ENCODE measurements at places on chromosomes 11 and 22.

GRCh38 chr11:15629690-15630321 is 515.1 kb downstream of the INSC start:
- no peak for DNase-seq

- DNase-seq: no peak
These were observed 14.5 kb downstream of the GUCD1 start for GRCh38 chr22:24540470-24540869.

DNA sequence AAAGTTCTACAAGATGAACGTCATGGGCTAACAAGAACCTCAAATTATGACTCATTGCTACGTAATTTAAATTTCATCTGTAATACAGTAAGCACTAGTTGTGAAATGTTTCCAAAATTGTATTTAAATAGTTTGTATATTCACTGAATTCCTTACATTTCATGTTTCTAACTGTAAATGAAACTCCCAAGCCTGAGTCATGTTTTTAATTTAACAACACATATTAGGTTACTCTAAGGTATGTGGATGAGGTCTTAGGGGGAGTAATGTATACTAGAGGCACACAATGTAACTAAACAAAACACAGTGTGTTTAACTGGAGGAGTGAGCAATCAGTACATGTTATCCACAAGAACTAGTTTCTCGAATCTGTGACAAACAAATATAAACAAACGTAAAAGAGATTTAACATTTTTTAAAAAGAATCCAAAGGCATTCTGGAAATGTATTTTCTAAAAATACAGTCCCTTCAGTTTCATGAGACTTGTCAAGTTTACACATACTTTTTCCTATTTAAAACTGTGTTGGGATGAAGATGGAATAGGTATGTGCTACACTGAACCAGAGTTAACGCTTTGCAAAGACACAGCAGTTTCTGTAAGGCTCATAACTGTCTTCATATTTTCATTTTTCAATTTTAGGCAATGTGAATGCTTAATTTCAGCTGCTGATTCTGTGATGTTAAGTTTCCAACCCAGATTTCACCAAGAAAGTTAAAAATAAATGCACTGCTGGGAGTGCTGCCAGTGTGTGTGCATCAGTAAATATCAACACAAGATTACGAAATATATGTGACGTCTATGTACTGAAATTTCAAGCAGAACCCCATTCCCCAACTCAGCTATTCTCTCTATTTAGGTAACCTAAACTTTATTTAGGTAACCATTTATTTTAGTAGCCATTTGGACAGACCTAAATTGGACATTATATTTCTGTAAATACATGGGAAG is 52.6 kb downstream of the PITPNB start:
- no peak for DNase-seq

DNA sequence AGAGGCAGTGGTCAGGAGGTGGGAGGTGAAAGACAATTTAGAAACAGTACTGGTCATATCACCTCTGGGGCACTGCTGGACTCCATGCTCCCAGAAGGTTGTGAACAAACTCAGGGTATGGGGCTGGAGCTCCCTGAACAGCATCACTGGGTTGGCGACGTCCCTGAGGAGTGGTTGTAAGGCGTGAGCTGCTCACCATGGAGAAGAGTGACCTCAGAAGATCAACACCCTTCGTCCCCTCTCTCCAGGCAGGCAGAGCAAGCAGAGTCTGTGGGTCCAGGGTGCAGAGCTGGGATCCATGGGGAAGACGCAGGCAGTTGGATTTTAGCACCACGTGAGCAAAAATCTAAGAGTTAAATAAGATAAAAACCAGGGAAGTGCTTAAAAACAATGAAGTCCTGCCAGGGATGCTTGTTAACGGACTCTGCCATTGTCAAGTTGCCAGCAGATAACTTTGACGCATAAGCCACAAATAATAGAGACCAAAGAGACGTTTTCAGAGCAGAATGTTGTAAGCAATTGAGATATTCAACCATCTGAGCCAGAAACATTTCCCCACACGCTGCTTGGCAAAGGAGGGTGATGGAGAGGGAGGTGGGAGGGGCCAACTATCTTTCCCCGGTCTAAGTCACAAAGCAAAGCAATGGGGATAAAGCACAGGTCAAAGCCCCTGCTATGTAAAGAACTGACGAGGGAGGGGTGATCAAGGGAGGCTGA is 13.6 kb downstream of the PNPLA5 start:
- peak; percentile 34 for DNase-seq

GRCh38 chr22:49957826-49958365 is 2.7 kb upstream of the PIM3 start:
- no peak for DNase-seq

- no peak for DNase-seq
These were observed 243.5 kb upstream of the ANO3 start for GRCh38 chr11:26088391-26088790.

GRCh38 chr22:31143038-31143437 is 2.7 kb upstream of the PLA2G3 start:
- DNase-seq: no peak

DNA sequence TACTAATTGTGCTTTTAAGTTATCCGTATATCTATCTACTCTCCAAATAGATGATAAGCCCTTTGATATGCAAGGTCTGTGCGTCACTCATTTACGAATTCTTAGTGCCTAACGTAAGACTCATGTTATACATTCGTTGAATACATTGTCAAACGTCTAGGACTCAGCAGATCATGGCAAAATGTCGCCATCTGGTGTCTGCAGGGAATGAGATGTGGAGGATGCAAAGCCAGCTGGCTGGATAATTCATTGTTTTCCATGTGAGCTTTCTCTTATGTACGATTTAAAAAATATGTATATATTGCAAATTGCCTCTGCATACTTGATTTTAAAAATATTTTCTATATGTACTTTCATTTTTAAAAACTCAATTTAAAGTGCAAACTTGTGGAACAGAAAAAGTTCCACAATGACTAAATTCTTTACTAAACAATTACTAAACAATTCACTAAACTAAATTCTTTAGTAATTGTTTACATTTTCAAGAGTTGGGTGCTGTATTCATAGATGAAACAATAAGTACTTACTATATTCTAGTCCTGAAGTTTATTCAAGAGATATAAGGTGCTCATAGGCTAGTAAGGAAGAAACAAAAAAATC is 33.8 kb downstream of the ZNF202 start:
- no peak for DNase-seq

GRCh38 chr11:88428959-88429358 is 91.4 kb upstream of the CTSC start:
- DNase-seq: no peak

DNA sequence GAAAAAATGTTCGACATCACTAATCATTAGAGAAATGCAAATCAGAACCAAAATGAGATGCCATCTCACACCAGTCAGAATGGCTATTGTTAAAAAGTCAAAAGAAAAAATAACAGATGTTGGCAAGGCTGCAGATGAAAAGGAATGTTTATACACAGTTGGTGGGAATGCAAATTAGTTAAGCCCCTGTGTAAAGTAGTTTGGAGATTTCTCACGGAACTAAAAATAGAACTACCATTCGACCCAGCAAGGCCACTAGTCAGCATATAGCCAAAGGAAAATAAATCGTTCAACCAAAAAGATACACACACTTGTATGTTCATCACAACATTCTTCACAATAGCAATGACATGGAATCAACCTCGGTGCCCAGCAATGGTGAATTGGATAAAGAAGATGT is 503.2 kb downstream of the OPCML start:
- DNase-seq: no peak

DNA sequence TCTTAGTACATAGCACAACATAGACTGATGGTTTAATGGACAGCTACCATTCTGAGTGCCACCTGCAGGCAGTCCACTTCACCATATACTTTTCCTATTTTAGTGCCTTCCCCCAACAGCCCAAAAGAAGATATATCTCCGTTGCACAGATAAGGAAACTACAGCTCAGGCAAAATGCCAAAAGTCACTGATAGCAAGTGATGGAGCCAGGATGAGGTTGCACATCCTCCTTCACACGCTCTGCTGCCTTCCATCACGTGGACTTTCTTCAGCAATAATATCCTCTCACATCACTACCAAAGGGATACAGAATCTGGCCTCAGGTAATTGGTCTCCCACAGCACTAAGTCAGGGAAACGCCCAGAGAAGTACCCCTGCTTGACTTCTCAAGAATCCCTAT is 7.5 kb downstream of the TCF20 start:
- no peak for DNase-seq

DNA sequence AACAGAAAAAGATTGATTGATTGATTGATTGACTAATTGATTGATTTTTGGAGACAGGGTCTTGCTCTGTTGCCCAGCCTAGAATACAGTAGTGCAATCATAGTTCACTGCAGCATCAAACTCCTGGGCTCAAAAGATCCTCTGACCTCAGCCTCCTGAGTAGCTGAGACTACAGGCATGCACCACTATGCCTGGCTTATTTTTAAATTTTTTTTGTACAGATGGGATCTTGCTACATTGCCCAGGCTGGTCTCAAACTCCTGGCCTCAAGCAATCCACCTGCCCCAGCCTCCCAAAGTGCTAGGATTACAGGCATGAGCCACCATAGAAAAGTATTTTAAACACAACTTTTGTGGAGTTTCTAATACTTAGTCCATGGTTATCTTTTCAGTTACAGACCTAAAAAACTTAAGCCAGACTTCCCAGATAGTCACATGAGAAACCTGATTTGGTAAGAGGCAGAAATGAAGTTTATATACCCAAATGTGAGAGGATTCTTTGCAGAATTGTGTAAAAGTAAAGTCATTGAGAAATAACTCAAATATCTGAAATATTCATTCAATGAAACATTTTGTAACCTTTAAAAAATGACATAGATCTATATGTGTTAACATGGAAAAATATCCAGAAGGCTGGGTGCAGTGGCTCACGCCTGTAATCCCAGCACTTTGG is 186.5 kb downstream of the SWAP70 start:
- DNase-seq: no peak

DNA sequence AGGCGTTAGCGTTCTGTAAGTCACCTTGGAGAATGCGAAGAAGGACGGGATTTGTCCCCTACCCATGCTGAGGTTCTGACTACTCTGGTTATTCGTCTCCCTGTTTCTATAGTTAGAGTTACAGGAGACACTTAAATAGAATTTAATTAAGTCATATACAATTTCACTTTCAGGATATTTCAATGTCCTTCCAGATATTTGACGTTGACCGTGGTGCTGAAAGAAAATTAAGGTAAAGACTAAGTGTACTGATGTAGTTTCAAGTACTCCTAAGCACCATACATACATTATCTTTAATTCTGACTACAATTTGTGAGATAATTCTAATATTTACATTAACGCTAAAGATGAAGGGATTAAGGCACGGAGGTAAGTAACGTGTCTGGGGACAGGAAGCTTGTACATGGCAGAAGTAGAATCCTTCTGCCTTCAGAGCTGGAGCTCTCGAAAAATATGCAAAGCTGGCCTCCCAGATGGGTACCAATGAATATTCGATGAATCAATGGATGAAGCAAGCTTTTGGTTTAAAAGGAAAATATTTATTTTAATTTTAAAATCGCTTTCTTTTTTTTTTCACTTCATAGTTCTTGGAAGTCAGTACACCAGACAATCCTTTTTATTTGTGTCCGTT is 539 bp upstream of the SLC36A4 start:
- no peak for DNase-seq

DNA sequence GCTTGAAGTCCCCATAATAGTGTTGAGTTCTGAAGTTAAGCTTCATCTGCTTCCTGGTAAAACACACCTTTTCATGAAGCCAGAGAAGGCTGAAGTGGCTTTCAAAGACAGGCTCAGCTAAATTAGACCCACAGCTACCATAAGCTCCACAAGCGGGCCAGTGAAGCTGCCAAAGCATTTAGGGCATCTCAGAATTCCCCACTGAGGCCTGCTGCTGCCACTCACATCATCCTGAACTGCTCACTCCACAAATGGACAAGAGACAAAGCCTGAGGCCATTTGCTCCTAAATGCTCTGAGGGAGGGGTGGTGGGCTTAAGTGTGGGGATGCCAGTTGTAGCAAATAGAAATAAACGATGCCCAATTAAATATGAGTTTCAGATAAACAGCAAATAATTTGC is 14.6 kb downstream of the CCDC83 start:
- DNase-seq: no peak

DNA sequence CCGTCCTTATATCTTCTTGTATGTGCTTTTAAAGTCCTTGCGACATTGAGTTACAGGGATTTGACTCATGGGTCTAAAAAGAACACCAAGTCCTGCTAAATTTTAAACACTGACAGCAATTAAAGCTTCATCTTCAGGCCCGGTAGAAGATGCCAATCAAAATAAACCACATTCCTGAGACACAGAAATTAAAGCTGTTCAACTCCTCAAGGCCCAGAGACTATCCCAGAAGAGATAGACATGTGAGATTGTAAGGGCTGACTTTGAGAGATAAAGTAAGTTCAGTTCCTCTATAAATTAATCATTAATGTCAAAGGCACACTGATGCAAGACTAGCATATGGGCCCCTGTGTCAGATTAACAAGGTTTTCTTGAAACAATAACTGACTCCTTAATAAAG is 49.8 kb downstream of the OSBPL5 start:
- DNase-seq: no peak

DNA sequence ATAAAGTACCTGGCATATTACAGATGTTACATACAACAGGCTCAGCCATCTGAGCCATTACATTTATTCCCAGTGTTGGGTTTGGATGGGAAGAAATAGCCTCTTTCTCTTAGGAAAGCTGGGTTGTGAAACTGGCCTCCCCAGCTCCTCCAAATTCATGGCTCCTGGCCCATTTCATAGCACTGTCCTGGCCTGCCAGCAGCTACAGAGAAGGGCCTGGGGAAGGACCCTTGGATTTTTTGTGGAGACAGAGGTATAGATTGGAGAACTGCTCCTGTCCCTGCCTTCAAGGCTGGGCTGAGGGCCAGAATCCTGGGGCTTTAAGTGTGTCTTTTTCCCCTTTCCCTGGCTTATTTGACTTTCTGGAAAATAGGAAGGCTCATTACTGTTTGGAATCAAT is 18.0 kb downstream of the PKNOX2 start:
- DNase-seq: no peak

DNA sequence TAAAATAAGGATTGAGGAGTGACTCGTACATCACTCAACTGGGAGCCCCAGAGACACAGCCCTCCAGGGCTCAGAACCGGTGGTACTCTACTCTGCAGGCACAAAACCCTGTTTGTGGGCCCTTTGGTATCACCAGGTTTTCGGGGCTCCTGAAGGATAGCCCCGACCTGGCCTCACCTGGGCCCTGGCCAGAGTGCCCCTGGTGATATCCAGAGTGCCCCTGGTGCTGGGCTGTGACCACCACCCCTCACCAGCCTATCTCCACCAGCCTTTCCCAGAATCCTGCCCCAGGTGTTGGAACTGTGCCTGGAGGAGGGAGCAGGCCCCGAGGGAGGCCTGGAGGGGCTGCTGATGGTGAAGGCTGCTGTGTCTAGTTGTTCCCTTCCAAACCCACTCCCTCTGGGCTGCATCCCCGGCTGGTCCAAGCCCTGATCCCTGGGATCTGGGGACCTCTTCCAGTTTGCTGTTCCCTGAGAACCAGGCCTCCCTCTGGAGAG is 2.2 kb upstream of the GGT5 start:
- peak; percentile 58 for DNase-seq

DNA sequence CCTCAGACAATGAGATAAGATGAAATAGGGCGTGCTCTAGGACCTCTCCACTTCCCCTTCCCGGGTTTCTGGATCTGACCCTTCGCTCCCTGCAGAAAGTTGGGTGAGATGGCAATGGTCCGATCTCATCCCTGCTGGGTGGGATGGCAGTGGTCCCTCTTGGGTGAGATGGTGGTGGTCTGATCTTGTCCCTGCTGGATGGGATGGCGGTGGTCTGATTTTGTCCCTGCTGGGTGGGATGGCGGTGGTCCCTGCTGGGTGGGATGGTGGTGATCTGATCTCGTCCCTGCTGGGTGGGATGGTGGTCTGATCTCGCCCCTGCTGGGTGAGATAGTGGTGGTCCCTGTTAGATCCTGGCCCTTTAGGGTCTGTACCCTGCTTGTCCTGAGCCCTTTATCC is 21.3 kb downstream of the ST14 start:
- no peak for DNase-seq

Measured in chondrocyte (in vitro differentiated cells).